ENCODE measurements at places on chromosomes 16 and 17. TPM values are rescaled to one million over a fixed set of nuclear protein-coding genes. Genes with fewer than 3 reads are reported as not detected.

The ST3GAL2 gene
- 15.0 TPM for total RNA-seq

The IRX3 gene
- not detected for total RNA-seq

The SOST gene
- total RNA-seq: not detected

The KRT33B gene
- total RNA-seq: not detected

The SPATA22 gene
- not detected for total RNA-seq

The KRT39 gene
- total RNA-seq: not detected

The RAC3 gene
- total RNA-seq: 4.8 TPM

The ZSCAN10 gene
- not detected for total RNA-seq

The NETO2 gene
- total RNA-seq: 22.5 TPM

The FAM234A gene
- total RNA-seq: 19.3 TPM

The TP53TG3C gene
- total RNA-seq: not detected

DNA sequence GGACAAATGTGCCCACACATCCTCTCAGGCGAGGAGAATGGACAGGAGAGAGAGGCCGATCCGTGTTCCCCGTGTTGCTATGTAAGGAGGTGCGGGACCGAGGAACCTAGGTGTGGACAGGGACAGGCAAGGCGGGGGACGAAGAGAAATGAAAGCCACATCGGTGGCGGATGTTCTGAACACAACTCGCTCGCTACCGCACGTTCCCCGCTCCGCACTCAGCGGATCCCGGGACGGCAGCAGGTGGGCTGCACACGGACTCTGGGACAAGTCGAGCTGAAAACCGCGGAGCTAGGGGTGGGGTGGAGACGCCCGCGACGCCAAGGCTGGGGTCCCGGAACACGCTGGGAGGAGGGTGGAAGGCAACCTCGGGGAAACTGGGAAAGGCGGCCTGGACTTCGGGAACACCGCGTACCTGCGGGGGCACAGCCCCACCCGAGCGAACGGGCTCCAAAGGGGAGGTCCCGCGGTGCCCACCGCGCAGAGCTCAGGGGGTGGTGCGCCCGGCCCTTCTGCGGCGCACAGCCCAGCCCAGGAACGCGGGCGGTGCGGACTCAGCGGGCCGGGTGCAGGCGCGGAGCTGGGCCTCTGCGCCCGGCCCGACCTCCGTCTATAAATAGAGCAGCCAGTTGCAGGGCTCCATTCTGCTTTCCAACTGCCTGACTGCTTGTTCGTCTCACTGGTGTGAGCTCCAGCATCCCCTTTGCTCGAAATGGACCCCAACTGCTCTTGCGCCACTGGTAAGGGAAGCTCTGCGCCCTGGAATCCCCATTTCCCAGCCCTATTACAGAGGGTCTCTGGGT lies at the start of gene MT1E:
TSS of gene MT1E (plus strand) at position 642 of the 803 bp plus-strand sequence. CDS start at position 713, 71 bp downstream.
- DNase-seq: no peak

- DNase-seq: no peak
Measured at GRCh38 chr16:89335803-89336485, 118.4 kb downstream of the ZNF778 start.

DNA sequence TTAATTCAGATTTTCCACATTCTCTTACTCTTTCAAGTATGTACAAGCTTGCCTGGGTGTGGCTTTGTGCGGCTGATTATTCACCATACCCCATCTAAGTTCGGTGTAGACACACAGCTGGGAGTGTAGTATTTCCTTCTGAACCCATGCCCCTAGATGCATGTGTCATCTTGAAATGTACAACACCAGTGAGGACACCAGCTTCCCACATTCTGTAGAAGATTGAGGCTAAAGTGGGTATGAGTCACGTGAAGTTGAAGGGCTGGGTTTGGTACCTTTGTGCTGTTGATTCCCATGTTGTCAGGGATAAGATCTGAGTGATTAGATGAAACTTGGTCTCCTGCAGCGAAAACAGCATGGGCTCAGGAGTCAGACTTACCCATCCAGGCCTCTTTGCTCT lies 14.6 kb upstream of the DHX8 start:
- no peak for DNase-seq

DNA sequence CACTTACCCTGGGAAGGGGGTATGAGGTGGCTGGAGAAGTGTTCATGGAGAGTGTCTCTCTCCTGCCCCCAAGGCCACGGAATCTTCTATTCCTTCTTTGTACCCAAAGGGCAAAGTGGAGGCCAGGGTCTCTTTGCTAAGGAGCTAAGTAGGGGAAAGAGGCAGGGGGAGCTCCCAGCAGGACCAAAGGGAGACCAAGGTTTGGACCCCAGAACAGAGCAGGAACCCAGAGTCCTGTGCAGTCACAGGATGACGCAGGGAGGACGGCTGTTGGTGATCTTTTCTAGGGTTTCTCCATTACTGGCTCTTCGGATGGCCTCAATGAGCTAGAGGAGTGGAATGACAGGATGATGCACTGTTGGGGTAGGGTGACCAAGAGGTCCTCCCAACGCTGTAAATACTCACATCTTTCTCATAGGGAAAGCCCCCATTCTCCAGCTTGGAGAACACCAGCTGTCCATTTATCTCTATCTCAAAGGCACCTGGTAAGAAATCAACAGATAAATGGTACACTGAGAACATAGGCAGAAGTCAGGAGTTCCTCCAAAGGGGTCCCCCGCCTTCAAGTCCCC lies 966 bp downstream of the MIEN1 start:
- no peak for DNase-seq

- DNase-seq: no peak
Measured at GRCh38 chr17:3722716-3723115, 987 bp upstream of the HASPIN start.

GRCh38 chr17:82217530-82218204 lies 5.0 kb upstream of the CCDC57 start:
- DNase-seq: no peak

- DNase-seq: no peak
Measured at GRCh38 chr16:84138824-84139627, 6.0 kb downstream of the HSDL1 start.

- DNase-seq: no peak
Measured at GRCh38 chr17:49387498-49388289, 25.6 kb upstream of the ZNF652 start.

DNA sequence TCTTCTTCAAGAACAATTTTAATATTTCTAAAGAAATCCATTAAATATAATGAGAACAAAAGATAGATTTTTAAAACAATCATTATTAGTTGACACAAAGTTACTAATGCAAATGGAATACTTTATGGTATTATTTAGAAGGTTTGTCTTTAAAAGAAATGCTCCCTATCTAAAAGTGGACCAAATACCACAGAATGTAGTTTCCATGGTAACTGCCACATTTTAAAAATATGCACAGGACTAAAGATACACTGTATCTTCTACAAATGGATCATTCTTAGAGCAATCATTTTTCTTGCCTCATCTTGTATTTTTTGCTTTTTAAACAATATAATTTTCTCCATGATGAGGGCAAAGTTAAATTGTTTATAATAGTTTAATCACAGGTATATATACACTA lies 296.0 kb downstream of the CEP112 start:
- DNase-seq: no peak

DNA sequence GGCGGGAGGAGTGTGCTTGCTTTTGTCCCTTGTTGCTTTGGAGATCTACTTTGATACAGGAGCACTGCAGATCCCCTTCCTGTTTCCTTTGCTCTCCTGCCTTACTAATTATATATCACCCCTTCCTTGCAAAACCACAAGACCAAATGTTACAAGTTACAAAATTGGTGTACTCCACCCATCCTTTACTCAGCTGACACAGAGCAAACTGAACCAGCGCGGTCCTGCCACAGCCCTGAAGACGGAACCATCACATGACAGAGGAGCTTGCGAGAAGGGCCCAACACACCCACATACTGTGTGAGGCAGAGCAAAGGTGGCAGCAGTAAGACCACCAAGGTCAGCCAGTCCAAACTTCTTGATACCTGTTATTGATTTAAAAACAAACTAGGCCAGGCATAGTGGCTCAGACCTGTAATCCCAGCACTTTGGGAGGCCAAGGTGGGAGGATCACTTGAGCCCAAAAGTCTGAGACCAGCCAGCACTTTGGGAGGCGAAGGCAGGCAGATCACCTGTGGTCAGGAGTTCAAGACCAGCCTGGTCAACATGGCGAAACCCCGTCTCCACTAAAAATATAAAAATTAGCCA lies 33.2 kb downstream of the CYTH1 start:
- peak; percentile 69 for DNase-seq

- no peak for DNase-seq
Measured at GRCh38 chr16:89197633-89198416, 2.5 kb downstream of the SLC22A31 start.

GRCh38 chr16:64174327-64174726 lies 947.5 kb downstream of the CDH11 start:
- no peak for DNase-seq

DNA sequence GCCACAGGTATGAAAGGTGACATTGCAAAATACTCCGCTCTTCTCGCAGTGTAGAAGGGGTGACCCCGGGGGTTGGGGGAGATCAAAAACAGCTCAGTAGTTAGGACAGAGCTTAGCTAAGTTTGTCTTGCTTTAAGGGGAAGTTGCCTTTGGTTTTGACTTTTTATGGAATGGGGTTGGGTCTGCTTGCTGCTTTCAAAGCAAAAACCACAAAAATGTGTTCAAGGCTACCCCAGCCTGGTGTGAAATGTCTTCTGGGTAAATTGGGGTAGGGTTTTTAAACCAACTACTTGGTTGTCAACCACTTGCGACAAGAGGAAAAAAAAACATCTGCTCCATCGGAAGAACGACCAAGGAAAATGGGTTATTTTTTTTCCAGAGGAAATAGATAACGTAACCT lies 6.2 kb downstream of the FUS start:
- no peak for DNase-seq

DNA sequence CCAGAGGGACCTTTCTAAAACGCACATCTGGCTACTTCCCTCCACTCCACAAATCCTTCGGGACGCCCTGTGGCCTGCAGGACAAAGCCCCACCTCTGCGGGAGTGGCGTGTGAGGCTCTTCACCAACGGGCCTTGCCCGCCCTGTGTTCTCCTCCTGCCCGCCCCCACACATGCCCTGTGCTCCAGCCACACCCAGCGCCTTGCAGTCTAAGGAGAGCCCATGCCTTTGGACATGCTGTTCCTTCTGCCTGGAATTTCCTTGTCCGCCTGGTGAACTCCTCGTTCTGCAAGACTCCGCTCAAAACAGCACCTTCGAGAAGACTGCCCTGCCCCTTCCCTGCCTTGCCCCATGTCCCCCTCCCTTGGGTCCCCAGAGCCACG lies 7.4 kb downstream of the ELOB start:
- DNase-seq: no peak

DNA sequence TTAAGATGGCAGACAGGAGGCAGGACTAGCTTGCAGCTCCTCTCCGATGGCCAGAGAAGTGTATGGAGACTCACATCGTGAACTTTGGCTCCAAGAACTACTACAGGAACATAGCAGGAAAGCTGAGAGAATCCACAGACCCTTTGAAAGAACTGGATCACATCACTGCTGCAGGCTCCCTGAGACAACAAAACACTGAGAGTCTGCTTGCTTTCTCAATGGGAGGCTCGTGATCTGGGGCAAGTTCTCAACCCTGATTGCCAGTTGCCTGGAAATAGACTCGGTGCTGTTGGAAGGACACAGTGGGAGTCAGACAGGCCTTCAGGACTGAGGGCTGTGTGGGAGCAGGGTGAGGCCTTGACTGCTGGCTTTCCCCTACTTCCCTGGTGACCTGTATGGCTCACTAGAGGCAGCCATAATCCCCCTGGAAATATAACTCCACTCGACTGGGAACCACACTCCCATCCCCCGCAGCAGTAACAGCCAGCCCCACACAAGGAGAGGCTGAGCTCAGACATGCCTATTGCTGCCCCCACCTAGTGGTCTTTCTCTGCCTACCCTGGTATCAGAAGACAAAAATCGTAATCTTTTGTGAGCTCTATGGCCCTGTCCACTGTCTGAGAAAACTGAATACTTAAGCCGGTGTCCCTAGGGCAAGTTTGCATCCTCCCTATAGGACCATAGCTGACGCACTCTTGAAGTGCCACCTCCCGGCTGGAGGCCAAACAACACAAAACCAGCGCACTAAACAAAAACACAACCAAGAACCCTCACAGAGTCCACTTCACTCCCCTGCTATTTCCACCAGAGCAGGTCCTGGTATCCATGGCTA lies 238.4 kb downstream of the CEP112 start:
- no peak for DNase-seq

Data from activated T-cell treated with anti-CD3 and anti-CD28 coated beads, Interleukin-2, amount 50 U/mL, for 4 hours (primary cell).